ENCODE measurements at places on chromosomes 3 and 15. TPM values are rescaled to one million over a fixed set of nuclear protein-coding genes. Genes with fewer than 3 reads are reported as not detected.

DNA sequence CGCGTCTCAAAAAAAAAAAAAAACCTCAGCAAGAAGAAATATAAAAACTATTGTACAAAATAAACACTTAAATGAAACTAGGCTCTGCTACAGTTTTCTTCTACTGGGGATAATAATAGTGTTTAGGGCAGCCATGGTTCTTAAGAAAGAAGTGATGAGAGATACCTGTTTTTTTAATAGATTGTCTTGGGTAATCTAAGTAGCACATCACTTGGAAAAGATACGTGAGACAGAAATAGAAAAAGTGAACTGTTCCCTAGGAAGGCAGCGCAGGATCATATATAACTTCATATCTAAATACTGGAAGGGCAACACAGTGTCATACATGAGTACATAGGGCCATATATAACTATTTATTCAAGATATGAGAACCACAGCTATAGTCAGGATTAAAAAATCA is 11.9 kb downstream of the GOLGB1 start:
- no peak overlapping the region for H3K27ac ChIP-seq
- no peak for DNase-seq
- H3K27me3 ChIP-seq: no peaks in the 10 kb centered on the region
- H3K36me3 ChIP-seq: no peaks in the 10 kb centered on the region
- H3K4me1 ChIP-seq: peaks cover 34% of the 10 kb centered on the region
- H3K4me3 ChIP-seq: no peak overlapping the region

Gene CACNA2D2
- 4.2 TPM for total RNA-seq

GRCh38 chr3:151816091-151816604 is 2.2 kb downstream of the AADAC start:
- no peaks in the 10 kb centered on the region for H3K36me3 ChIP-seq
- H3K27me3 ChIP-seq: no peaks in the 10 kb centered on the region
- H3K27ac ChIP-seq: no peak overlapping the region
- H3K4me3 ChIP-seq: no peak overlapping the region
- H3K4me1 ChIP-seq: no peaks in the 10 kb centered on the region
- DNase-seq: no peak

Gene PCNP
- 131 TPM for total RNA-seq

Data from thoracic aorta (tissue), 2 donors.